ENCODE measurements at places on chromosomes 4 and X.

GRCh38 chrX:12871257-12871656 is 4.4 kb downstream of the TLR7 start:
- DNase-seq = no peak

DNA sequence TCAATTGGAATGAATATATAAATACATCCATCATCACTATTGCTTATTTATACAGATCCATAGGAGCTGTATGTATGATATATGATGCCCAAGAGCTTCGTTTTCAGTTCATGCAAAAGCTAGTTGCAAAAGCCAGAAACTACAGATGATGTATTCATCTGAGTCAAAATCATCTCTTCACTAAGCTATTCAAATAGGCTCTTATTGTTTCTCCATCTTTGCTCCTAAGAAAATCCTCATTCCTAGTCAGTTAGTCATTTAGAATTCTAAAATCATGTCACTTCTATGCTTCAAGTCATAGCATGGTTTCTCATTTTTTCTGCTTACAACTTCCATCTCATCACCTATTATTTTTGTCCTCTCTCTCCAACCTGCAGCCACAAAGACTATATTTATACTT is 300.1 kb upstream of the TRAM1L1 start:
- DNase-seq = no peak

DNA sequence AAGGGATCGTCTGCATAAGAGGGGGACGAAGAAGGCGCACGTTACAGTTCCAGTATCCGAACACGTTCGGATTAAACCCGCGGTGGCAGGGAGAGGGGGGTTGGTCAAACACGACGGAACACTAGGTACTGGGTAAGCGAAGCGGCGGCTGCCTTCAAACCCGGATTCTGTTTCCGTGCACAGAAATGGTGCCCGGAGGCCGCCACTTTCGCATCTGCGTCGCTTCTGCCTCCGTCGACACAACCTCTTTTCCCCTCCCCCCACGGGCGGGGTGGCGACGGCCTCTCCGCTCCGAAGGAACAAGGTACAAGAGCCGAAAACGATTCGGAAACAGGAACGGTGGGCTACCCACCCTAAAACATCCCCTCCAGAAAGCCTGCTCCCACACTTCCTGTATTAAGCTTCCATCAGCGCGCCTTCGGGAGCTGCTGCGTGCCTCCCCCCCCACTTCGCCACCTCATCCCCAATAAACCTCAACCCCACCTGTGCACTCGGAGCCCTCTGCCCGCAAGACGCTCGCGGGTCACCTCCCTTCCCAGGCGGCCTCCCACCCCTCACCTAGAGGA is 667 bp downstream of the G3BP2 start:
- DNase-seq = peak; percentile 81

GRCh38 chrX:53605004-53605403 is 81.5 kb downstream of the HUWE1 start:
- no peak for DNase-seq

DNA sequence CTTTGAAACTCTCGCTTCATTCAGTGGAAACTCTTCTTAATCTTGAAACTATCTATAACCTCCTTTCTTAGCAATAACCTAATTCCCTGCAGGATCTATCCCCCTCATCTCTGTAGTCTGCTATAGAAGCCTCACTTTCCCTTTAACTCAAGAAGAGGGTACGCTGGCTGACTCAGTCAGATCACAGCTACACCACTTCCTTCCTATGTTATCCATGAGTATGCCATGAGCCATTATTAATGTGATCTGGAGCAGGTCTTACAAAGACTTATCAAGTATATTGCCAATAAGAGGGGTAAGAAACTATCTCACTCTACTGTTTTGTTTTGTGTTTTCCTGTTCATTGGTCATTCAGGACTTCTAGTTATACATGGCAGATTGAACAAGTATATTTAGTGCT is 165.3 kb downstream of the PJA1 start:
- DNase-seq = no peak

DNA sequence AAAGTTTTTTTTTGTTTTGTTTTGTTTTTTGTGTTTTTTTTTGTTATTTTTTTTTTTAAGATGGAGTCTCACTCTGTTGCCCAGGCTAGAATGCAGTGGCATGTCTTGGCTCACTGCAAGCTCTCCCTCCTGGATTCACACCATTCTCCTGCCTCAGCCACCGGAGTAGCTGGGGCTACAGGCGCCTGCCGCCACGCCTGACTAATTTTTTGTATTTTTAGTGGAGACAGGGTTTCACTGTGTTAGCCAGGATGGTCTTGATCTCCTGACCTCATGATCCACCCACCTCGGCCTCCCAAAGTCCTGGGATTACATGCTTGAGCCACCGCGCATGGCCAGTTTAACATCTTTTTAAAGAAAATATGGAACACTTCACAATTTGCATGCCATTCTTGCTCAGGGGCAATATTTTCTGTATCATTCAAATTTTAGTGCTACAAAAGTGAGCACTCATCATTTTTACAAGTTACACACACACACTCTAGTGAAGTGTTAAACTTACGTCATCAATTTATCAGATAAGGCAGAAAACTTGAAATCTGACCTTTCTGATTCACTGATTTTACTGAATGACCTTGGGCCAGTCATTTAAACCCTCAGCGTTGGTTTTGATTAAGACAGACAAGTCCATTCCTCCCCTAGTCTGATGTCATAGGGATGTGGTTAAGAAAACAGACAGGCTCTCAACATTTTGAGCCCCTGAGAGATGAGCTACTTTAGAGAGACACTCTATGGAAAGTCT is 61.2 kb downstream of the TRIM2 start:
- no peak for DNase-seq

GRCh38 chr4:114287079-114287696 is 307.7 kb upstream of the ARSJ start:
- DNase-seq = no peak

DNA sequence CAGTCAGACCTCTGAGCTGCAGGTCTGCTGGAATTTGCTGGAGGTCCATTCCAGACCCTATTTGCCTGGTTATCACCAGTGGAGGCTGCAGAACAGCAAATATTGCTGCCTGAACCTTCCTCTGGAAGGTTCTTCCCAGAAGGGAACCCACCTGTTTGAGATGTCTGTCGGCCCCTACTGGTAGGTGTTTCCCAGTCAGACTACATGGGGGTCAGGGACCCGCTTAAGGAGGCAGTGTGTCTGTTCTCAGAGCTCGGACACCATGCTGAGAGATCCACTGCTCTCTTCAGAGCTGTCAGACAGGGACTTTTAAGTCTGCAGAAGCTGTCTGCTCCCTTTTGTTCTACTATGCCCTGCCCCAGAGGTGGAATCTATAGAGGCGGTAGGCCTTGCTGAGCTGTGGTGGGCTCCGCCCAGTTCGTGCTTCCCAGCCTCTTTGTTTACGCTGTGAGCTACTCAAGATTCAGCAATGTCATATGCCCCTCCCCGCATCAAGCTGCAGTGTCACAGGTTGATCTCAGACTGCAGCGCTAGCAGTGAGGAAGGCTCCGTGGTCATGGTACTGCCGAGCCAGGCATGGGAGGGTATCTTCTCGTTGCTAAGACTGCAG is 44.1 kb upstream of the KDR start:
- no peak for DNase-seq

DNA sequence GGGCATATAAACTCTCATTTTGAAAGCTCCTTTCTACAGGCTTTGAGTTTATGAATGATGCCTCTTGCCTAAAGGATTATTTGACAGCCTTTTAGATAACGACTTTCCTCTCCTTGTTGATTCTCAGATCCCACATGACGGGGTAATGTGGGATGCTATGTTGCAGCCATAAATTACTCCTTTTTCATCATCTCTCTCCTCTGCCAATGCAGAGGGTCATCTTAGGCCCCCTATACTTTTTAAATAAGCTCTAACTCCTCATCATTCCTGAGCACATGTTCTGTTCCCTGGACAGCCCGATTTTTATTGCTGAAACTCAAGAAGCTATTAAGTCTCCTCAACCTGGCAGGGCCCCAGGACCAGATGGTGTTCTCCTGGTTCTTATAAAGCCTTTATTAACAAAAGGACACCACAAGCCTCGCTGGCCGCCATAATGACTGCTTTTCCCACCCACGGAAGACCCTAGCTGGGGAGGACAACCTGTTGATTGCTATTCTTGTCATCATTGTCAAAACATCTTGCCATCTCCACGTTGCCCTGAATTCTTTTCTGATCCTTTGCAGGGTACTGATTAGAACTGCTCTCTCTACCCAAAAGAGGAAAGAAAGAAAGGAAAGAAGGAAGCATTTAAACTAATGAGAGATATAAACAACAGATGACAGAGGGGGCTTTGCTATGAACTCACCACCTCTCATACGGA is 150.7 kb downstream of the DHX15 start:
- no peak for DNase-seq

DNA sequence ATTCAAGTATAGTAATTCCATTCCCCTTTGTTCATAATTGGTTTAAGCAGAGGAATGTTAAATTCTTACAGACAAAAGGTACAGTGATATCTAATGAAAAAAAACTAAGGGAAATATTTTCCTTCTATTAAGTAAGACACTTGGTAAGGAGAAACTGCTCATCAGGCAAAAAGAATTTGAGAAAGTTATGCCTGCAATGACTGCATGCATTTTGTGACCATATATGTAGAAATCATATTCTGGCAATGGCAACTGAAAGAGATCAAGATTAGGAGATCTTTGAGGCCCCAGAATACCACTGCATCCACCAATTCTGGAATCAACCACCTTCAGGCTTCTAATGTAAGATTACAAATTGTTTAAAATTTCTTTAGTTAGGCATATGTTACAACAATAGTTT is 364.8 kb downstream of the PCDH10 start:
- no peak for DNase-seq

- DNase-seq = no peak
Measured at GRCh38 chr4:157818946-157819692, 353.7 kb downstream of the GASK1B start.

GRCh38 chrX:10714531-10714930 is 94.1 kb upstream of the MID1 start:
- DNase-seq = no peak

DNA sequence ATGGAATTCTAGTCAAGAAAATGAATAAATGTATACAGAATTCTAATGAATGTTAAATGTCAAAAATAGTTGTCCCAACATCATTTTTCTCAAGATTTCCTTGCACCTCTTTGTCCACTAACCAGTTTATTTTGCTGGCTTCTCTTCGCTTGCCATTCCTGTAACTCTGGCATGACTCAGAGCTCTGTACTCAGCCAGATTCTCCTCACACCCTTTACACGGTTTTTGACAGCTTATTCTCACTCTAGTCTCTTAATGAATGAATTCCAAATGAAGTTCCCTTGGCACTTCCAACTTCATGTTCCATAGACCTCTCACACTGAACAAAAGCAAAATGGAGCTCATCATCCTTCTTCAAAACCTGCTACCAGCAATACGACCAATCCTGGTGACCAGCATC is 419.3 kb upstream of the SLIT2 start:
- no peak for DNase-seq

DNA sequence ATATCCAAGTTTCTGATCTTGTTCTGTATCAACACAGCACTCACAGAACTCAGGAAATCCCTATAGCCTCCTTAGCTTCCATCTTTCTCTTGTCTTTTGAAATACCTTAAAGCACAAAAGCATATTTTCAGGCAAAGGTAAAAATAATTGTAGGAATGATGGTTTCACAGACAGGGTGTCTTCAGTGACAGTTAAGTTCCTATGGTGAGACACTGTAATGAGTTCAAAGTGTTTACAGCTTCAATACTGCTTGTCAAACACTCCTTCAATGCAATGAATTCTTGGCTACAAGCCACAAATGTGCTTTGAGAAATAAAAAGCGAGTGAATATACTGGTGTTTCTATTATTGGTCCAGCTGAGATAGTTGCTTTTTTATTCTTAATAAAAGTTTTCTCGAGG is 466.0 kb downstream of the DMD start:
- no peak for DNase-seq

DNA sequence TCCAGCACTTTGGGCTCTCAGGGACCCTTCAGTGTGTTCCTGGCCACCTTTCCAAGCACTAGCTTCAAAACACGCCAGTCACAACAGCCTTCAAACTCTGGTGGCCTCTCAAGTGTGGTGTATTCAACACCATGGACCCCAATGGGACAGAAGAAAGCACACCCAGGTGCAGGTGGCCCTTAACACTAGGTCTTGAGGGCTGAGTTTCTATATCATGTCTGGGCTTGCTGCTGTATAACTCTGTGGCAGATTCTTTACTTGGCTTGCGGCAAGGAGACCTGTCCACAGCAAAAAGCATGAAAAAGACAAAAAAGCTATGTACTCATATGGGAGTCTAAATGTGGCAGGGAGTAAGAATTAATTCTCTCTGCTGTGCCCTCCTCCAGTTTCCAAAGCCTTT is 23.1 kb downstream of the MSL3 start:
- DNase-seq = no peak

GRCh38 chr4:158420782-158421181 is 100.9 kb upstream of the RXFP1 start:
- DNase-seq = no peak

- no peak for DNase-seq
Measured at GRCh38 chr4:187485676-187486075, 509.9 kb upstream of the ZFP42 start.

DNA sequence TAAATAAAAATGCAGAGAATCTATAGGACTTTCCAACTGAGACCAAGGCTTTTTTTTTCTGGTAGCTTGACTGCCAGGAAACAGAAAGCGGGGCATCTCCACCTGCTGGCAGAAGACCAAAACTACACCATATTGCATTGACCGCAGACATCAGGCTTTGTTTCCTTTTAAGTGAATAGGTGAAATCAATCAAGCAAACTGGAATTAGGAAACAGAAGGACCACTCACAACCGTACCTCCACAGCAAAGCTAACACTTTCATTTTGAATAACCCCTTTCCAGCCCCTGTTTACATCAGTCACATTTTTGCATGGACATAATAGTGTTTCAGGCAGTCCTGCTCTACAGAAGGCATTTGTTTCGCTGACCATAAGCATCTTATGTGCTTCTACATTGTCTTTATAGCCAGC is 218.2 kb downstream of the IDS start:
- peak; percentile 51 for DNase-seq

- DNase-seq = peak; percentile 32
Measured at GRCh38 chrX:153649178-153649914, 2.3 kb downstream of the DUSP9 start.

DNA sequence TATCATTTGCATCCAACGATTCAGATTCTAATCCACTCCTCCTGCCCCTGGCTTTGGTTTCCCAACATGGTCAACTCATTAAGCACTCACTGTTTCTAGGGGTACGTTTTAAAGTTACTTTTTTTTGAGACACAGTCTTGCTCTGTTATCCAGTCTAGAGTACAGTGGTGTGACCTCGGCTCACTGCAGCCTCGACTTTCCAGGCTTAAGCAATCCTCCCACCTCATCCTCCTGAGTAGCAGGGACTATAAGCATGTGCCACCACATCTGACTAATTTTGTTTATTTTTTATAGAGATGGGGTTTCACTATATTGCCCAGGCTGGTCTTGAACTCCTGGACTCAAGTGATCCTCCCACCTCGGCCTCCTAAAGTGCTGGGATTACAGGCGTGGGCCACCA is 48.9 kb downstream of the TMEM156 start:
- DNase-seq = no peak
